Esophagus squamous epithelium (tissue), 5 donors: ENCODE measurements at places on chromosomes 12 and 14.

GRCh38 chr14:69137416-69137815, 15.5 kb downstream of the DCAF5 start:
- DNase-seq = no peak

- no peak for DNase-seq
Observed at GRCh38 chr12:32457251-32458025, 58.1 kb downstream of the FGD4 start.

DNA sequence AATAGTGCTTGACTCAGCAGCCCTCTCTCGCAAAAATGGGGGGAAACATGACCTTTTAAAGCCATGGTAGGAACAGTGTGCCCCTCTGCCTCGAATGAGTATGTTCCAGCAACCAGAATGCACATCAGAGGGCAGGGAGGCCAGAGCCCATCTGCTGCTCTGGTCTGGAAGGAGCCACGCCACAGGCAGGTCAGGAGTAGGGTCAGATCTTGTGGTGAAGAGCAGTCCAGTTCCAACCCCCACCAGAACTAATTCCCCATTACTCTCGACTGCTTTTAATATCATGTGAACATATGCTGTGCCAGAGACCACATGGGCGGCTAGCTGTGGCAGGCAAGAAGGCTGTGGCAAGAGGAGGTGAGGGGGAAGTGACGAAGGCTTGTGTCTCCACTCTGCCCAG, 34.6 kb upstream of the TMX1 start:
- no peak for DNase-seq

DNA sequence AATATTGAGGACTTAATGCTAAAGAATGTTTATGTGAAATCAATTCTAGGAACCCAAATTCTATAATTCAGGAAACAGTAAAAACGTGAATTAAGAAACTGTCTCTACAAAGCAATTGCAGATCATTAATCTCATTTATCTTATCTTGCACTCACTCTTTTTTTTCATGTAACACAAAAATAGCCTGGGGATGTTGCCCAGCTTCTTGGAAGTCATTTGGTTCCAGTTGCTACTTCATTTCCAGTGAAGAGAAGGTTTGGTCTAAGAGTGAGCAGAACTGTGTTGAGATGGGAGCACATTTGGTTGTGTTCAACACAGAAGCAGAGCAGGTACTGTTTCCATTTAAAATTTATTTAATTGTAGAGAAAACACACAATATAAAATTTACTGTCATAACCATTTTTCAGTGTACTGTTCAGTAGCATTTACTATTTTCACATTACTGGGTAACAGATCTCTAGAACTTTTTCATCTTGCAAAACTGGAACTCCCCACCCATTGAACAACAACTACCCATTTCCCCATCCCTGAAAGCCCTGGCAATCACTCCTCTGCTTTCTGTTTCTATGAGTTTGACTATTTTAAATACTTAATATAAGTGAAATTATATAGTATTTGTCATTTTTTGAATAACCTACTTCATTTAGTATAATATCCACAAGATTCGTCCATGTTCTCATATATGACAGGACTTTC, 9.7 kb downstream of the CLEC6A start:
- no peak for DNase-seq

DNA sequence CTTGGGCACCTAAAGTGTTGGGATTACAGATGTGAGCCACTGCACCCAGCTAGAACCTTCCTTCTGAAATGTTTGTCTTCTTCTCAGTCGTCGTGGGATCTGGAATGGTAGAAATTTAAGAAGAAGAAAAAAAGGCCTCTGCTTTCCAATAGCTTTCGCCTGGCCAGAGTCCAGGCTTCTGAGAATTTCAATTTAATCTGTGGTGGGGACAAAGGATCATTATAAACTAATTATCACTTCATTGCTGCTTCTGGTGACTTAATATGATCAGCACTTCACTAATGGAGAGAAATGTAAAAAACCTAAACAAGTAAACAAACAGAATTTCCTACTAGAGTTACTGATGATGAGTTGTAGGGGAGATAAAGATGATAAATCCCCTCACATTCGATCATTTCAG, 51.3 kb downstream of the CFAP251 start:
- no peak for DNase-seq

GRCh38 chr12:48340943-48341342, 9.8 kb downstream of the ZNF641 start:
- DNase-seq = no peak

- no peak for DNase-seq
Observed at GRCh38 chr12:129064209-129064855, 211.1 kb downstream of the GLT1D1 start.

- DNase-seq = no peak
Observed at GRCh38 chr14:62692490-62693106, 352.7 kb downstream of the KCNH5 start.

GRCh38 chr14:102507081-102507856, 2.3 kb downstream of the ANKRD9 start:
- DNase-seq = no peak

DNA sequence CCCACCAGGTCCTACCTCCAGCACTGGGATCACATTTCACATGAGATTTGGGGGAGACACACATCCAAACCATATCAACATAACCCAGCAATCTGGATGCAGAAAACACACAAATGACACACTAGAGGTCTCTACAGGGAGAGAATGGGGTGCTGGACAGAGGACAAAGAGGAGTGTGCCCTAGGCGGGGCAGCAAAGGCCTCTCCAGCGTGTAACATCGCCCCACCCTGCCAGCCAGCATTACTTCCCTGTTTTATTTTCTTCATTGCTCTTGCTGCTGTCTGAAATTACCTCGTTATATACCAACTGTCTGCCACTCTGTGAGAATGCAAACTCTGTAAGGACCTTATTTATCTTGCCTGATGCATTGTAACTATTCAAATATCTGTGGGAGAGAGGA, 61.1 kb downstream of the RIMBP2 start:
- no peak for DNase-seq

- DNase-seq = no peak
Observed at GRCh38 chr12:95683418-95683817, 107.1 kb downstream of the NTN4 start.

- DNase-seq = no peak
Observed at GRCh38 chr12:29667011-29667410, 116.7 kb downstream of the TMTC1 start.

- DNase-seq = no peak
Observed at GRCh38 chr14:69719501-69719951, 47.4 kb upstream of the SRSF5 start.

GRCh38 chr12:96571101-96571862, 81.9 kb downstream of the CFAP54 start:
- no peak for DNase-seq
